ENCODE measurements at places on chromosomes 1 and 21.

- no peak for DNase-seq
These were observed 6.5 kb downstream of the INSRR start for GRCh38 chr1:156852418-156852874.

GRCh38 chr1:36446271-36446670 is 4.0 kb downstream of the OSCP1 start:
- DNase-seq, result peak; percentile 44

GRCh38 chr1:92995441-92996430 is 34.5 kb upstream of the DIPK1A start:
- DNase-seq, result no peak

GRCh38 chr21:38311765-38312164 is 55.0 kb downstream of the KCNJ15 start:
- no peak for DNase-seq

DNA sequence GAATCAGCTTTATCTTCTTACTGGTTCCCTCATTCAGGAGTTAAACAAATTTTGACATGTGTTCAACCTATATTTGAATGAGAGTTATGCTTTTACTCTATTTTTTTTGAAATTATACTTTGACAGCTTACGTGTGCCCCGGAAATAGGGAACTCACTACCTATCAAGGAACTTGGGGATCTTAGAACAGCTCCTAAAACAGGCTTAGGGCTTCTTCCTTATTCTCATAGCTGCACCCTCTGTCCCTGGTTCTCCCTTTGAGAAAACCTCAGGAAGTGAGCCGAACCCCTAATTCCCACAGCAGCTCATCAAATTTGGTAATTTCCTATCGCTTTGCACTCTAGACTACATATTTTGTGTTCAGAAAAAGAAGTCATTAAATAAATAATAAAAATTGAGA is 81.2 kb upstream of the RUNX3 start:
- DNase-seq, result no peak

DNA sequence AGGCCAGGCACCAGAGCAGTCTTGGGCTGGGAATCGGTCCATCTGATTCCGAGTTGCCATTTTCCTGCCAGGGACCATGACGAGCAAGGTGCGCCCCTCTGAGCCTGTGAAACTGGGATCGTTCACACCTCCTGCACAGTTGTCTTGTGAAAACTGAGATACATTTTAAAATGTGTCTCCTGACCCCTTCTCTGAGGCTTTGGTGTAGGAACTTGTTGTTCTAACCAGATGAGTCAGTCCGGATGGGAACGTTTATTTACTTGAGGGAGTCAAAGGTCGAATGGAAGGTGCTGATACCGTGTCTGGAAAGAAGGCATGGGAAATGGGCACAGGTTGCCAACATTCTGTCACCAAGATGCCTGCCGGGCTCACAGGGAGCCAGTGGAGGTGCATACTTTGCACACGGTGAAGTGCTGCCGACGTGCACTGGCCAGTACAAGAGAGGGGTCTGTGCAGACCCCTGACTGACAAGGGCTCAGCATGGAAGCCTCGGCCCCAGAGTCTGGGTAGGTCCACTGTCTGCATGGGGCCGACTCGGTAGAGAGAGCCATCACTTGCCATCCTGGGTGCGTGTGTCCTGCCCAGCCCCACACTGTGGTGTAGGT is 7.4 kb upstream of the KCNN3 start:
- DNase-seq, result no peak

- DNase-seq, result no peak
These were observed 104.1 kb upstream of the HNRNPU start for GRCh38 chr1:244968471-244968871.

- no peak for DNase-seq
These were observed 95.9 kb downstream of the PTPRU start for GRCh38 chr1:29332204-29332603.

DNA sequence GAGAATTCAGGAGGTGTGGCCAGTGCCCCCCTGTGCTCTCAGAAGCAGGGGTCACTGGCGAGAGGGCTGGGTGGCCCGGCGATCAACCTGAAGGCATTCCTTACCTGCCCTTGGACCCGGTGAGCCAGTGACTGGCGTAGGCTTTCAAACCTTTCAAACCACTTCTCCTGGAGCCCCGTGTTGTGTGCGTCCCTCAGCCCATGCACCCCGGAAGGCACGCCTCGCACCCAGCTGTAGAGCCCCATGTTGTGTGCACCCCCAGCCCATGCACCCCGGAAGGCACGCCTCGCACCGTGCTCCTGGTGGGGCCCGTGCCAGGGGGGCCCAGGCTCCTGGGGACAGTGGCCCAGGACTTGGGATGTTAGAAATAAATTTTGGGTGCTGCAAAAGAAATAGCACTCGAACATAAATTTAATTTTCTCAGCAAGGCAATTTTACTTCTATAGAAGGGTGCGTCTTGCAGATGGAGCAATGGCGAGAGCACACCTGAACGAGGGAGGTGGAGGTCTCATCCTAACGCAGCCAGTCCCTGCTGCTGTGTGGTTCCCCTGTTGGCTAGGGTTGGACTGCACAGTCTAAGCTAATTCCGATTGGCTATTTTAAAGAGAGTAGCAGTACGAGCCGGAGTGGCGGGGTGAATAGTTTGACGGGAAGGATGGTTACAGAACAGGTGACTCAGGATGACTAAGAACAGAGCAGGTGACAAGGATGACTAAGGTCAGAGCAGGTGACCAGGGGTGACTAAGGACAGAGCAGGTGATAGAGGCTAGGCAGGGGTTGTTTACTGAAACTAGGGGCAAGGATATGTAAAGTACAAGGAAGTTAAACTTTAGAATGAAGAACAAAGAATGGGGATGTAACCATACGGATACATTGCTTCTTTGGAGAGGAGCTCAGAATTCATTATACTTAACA is 47.4 kb downstream of the PRKCZ start:
- no peak for DNase-seq

GRCh38 chr21:26125433-26126167 is 45.0 kb downstream of the APP start:
- DNase-seq, result no peak

DNA sequence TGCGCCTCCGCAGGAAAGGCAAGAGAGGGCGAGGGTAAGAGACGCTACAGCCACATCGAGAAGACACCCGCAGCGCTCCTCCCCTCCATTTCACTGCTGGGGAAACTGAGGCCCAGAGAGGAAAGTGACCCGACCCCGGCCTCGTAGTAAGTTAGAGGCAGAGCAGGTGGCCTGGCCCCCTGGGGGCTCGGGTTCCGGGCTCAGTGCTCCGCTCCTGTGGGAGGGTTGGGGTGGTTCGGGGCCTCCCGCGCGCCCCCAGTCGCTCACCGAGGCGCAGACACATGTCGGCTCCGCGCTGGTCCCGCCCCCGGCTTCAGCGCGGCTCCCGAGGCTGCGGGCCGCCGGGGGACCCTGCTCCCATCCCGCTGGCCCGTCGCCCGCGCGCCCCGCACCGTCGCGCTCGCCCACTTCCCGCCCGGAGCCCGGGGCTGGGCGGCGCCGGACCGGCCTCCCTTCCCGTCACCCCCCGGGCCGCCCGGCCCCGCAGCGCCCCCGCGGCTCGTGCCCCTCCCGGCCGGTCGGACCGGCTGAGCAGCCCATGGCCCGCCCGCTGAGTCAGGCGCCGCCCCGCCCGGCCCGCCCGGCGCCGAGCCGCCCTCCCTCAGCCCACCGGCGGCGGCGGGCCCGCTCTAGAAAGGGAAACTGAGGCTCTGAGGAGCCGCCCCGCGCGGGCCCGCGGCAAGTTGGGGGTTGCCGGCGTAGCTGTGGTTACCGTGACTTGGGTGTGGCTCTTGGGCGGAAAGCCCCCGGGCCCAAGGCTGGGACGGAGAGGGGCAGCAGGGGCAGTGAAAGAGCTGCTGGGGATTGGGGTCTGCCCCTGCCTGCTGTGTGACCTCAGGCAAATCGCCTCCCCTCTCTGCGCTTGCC is at the start of gene TMEM54:
Gene TMEM54 (minus strand): TSS at position 434 of the 867 bp plus-strand sequence. CDS start 151 bp downstream, at position 283.
- peak; percentile 78 for DNase-seq

- no peak for DNase-seq
These were observed 3.3 kb downstream of the NCMAP start for GRCh38 chr1:24558902-24559791.

GRCh38 chr1:115098979-115099692 is 9.8 kb upstream of the TSPAN2 start:
- no peak for DNase-seq

- no peak for DNase-seq
These were observed 88.7 kb downstream of the TENT5C start for GRCh38 chr1:117694543-117694942.

GRCh38 chr1:21157054-21157453 is 19.6 kb downstream of the EIF4G3 start:
- no peak for DNase-seq

DNA sequence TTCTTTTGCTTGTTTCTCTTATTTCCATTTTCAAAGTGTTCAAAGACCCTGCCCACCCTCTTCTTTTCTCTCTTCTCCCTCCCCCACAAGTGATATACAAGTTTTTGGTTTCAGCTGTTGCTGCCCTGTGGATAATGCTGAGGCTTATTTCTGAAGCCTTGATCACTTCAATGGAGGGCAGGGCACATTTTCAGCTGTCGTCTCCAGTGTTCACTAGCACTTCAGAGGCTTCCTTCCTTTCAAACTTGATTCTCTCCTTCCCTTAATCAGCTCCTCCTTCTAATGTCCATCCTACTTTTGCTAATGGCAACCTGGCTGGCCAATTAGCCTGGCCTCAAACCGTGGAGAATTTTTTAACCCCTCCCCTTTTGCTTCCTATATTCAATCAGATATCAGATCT is 435.7 kb upstream of the RUNX1 start:
- no peak for DNase-seq

- no peak for DNase-seq
These were observed 47.5 kb upstream of the CSF3R start for GRCh38 chr1:36530261-36530660.

GRCh38 chr1:232635778-232636356 is 5.9 kb upstream of the SIPA1L2 start:
- DNase-seq, result peak; percentile 58

DNA sequence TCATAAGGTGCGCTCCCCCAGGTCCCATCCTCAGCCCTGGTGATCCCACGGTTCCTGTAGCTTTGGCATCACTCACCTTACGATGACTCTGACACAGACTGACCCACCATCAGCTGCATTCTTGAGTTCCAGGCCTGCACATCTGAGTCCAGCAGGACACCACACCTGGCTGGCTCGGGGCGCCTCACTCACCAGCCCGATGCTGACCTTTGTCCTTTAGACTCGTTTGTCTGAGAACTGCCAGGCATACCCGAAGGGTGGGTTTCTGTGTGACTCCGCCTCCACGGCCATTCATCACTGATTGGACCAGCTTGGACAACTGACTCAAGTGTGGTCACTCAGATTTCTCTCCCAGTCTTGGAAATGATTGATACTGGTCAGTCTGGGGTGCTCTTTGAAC is 129.4 kb upstream of the CSF3R start:
- no peak for DNase-seq

DNA sequence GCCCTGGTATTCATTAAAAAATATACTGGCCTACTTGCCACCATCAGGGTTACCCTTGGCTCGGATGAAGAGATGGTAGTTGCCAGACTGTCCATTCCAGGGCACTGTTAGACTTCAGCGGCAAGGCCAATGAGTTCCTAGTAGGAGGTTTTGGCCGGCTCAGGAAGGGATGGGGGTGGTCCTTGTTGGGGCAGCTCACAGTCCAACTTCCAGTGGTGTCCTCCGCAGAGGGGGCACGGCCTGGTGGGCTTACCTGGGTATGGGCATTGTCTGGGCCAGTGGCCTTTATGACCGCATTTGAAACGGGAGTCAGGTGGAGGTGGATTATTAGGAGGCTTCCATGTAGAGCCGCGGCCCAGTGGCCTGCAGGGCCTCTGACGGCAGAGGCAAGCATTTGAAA is 139.1 kb upstream of the ETV3 start:
- DNase-seq, result no peak

DNA sequence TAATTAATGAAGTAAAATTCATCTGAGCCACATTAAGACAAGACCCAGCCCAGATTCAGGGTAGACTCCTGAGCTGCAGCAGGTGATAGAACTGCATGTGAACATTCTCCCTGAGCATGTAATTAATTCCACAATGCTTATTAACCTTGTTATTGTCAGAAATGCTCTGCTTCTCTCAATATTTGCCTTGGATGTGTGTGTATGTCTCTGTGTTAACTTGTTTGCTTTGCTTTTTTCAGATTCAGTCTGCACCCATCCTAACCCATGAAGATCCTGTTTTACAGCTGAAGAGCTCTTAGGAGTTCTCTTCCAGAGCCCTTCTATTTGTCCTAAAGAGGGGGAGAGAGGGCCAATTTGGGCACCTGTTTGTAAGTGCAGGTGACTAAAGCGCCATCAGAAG is 143.2 kb upstream of the BMP8A start:
- no peak for DNase-seq

GRCh38 chr1:22207511-22208267 is 64.8 kb upstream of the WNT4 start:
- DNase-seq, result no peak

GRCh38 chr1:30702823-30703222 is 20.6 kb downstream of the MATN1 start:
- DNase-seq, result no peak

GRCh38 chr1:115317101-115318012 is 20.7 kb downstream of the NGF start:
- no peak for DNase-seq

- peak; percentile 88 for DNase-seq
These were observed 35.6 kb upstream of the WASF2 start for GRCh38 chr1:27525296-27526272.

DNA sequence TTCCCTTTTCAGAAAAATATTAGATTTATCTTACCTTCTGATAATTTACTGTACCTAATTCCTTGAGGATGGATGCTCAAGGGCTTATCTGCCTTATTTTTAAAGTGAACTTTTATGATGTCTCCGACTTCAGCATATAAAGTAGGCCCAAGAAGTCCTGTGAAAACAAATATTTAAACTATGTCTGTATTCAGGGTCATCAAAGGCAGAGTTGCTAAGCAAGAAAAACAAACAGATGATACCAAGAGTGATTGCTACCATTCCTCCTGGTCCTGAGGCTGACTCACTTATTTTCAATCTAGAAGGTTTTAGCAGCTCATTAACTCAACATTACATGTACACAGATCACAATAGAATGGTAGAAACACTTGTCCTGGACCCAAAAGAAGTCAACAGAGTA is 14.1 kb downstream of the F5 start:
- no peak for DNase-seq

GRCh38 chr1:237016626-237017025 is 12.4 kb upstream of the MT1HL1 start:
- no peak for DNase-seq

DNA sequence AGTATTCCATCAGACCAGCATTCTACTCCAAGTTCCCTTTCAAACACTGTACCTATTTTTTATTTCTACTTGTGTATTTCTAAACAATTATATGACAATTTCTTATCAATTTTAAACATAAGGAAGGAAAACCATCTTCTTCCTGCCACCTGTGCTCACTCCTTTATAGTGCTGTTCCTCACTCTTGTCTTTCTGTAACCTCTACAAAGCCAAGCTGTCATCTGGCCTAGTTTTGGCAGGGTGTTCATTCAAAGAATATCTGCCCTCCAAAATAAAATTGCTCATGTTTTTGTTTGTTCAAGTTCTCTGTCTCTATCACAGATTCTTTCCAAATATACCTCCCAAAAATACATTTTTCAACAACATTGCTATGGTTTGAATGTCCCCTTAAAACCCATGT is 360.2 kb downstream of the VAV3 start:
- no peak for DNase-seq

DNA sequence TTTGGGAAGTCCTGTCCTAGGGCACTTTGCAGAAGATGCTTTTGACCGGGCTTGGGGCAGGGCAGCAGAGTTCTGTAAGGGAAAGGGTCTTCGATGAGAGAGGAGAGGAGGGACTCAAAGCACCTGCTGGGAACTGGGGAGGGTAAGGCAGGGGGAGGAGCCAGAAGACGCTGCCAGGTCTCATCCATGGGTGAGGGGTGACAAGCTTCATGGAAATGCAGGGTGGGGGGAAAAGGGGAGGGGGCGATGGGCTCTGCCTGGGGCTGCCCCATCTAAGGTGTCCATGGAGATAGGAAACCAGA is 20.9 kb upstream of the C2CD2 start:
- DNase-seq, result peak; percentile 12
